ENCODE measurements at places on chromosomes 2 and 18. TPM values are rescaled to one million over a fixed set of nuclear protein-coding genes. Genes with fewer than 3 reads are reported as not detected.
A peak's percentile ranks its signal among the peaks of the same experiment; 100 is the strongest.

The HOXD11 gene
- total RNA-seq, result not detected

DNA sequence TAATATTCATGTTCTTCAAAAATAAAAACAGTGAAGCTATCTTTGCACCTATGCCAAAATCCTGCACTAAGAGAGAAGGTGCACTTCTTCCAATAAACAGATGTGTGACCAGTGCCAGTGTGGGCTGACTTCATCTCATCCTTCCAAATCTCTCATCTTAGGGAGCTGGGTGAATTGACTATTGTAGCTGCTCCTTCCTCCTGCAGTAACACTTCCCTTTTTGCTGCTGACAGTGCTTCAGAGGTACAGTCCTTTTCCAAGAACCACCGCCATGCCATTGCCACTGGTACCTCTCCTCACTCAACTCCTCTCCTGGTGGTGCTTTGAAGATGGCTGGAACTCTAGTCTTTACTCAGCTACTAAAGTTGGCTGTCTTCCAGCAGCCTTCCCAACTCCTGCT, 42.1 kb upstream of the ARHGAP25 start:
- no peak for ATAC-seq

The FZD7 gene
- 1.6 TPM for total RNA-seq

DNA sequence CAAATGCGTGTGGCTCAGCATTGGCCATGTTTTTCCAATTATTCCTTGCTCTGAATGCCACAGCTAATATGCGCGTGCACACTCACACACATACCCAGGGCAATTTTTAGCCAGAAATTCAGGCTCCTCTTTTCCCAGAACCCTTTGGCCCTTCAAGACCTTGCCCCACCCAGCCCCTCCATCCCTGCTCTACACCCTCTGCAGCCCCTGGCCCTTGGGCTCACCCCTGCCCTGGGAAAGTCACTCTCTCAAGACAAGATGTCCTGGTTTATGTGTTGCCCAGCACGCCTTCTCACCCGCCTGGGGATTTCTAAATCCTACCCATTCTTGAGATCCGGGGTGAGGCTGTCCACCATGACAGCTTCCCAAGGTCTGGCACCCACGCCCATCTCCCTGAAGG, 319.7 kb downstream of the CYP26B1 start:
- no peak for ATAC-seq

- no peak for ATAC-seq
Measured at GRCh38 chr2:43068631-43069517, 157.5 kb downstream of the ZFP36L2 start.

GRCh38 chr2:98704499-98705332, 26.2 kb downstream of the MGAT4A start:
- ATAC-seq, result peak; percentile 23

The SERPINB4 gene
- not detected for total RNA-seq

The TSPYL6 gene
- total RNA-seq, result not detected

- no peak for ATAC-seq
Measured at GRCh38 chr18:10207682-10208345, 246.6 kb upstream of the APCDD1 start.

The FASTKD2 gene
- 24.3 TPM for total RNA-seq

The MRPS5 gene
- total RNA-seq, result 93.9 TPM

GRCh38 chr2:46438794-46439193, 40.6 kb upstream of the TMEM247 start:
- ATAC-seq, result no peak

DNA sequence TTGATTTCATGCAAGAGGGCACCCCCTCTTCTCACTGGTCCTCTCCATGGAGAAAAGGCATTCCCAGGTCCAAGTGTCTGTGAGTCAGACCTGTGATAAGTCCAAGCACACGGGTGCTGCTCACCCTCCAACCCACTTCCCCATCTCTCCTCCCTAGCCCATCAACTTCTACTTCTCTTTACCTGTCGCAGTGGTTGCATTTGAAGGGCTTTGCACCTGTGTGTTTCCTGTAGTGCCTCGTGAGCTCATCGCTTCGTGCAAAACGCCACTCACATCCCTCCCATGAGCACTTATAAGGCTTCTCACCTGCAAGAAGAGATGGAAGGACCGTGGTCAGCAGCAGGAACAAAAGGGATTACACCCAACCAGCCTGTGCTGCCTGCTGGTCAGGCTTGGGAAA, 77.5 kb downstream of the KLF7 start:
- ATAC-seq, result no peak

GRCh38 chr2:219327719-219328118, 4.8 kb downstream of the RESP18 start:
- no peak for ATAC-seq

- ATAC-seq, result no peak
Measured at GRCh38 chr2:85010404-85010803, 39.4 kb downstream of the KCMF1 start.

- no peak for ATAC-seq
Measured at GRCh38 chr18:26480897-26481795, 67.2 kb downstream of the KCTD1 start.

GRCh38 chr2:216109962-216110614, 940 bp downstream of the XRCC5 start:
- no peak for ATAC-seq

- ATAC-seq, result no peak
Measured at GRCh38 chr2:189618197-189618596, 37.6 kb upstream of the SLC40A1 start.

DNA sequence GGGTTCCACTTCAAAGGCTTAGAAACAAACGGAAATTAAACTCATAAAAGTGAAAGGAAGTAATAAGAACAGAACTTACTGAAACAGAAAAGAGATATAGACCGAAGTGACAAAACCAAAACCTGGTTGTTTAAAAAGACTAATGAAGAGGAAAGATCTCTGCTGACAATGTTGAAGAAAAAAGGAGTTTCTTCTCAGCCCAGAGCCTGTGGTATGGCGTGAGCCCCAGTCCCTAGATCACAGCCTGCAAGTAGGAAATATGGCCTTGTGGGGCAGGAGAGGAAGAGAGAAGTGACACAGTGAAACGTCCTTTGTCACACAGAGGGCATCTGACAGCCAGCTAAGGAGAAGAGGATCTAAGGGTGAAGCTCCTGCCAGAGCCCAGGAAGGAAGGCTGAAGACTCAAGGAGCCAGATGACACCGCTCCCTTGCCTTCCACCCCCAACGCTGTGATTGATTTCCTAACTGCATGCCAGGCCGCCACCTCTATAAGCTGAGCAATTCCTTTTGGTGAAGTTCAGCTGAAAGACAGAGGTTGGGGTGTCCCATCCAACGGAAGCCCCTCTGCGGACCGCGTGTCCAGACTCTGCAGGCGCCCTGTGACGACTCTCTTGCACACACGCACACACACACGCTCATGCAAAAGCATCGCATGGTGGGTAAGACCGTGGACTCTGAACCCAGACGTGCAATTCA, 141.1 kb downstream of the HDAC4 start:
- peak; percentile 65 for ATAC-seq

DNA sequence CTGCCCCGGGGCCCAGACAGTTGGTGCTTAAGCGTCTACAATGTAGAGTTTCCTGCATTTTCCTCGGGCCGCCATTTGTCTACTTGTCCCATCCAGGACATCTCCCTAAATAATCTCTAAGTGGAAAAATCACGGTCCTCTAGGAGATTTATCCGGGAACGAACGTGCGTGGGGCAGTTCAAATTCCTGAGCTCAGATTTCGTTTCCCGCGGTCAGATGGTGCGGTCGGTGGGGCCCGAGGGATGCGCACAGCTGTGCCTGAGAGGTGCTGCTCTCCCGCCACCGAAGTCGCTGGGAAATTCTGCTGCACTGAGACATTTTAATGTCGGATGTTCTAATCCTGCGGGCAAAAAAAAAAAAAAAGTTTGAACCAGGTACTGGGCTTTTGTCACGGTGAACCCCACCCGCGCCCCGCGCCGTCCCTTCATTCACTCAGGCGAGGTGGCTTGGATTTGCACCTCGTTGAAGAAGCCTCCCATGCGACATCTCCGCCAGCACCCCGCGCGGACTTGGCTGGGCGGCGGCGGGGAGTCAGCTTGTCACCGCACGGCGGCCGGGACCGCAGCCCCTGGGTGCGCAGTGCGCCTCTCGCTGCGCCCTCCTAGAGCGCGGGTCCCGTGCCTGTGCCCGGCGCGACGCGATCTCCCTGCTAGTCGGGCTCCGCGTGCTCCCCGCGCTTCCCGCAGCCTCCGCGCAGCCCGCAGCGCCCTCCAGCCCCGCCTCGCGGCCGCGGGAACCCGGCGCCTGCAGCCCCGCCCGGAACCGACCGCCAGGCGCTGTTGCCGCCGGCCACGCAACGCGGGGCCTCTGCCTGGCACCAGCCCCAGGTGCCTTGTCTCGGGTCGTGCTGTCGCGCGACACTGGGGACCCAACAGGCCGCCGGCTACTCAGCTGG, 191.9 kb upstream of the TCF4 start:
- no peak for ATAC-seq

The GPR35 gene
- 4.4 TPM for total RNA-seq

- no peak for ATAC-seq
Measured at GRCh38 chr2:205948883-205949282, 137.1 kb downstream of the INO80D start.

The OTOS gene
- not detected for total RNA-seq

DNA sequence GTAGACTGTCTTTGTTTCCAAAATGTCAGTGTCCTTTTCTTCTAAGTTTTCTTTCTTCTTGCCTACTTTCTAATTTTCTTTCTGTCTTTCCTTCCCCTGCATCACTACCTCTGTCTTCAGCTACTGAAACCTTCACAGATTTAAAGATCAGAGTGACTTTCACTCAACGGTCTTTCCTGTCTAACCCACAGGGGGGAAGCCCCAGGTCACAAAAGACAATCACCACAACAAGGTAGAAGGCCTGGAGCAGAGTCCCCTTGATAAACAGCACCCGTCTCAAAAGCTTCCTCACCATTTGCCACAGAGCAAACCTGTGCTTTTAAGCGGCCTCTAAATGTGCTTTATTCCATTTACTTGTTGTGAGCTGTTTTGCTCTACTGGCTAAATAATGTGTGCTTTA, 665.4 kb downstream of the BCL11A start:
- peak; percentile 77 for ATAC-seq

DNA sequence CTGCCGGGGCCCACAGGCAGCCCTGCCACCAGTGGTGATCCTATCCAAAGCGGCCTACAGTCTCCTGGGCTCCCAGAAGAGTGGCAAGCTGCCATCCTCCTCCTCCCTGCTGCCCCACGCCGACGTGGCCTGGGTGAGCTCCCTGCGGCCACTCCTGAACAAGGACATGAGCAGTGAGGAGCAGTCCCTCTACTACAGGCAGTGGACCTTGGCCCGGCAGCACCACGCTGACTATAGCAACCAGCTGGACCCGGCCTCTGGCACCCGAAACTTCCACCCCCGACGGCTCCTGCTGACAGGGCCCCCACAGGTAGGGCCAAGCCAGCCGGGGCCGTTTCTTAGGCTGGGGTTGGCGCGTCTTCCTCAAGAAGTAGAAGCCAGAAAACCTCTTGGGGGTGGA, 100.5 kb downstream of the ESCO1 start:
- no peak for ATAC-seq

The CPO gene
- not detected for total RNA-seq

DNA sequence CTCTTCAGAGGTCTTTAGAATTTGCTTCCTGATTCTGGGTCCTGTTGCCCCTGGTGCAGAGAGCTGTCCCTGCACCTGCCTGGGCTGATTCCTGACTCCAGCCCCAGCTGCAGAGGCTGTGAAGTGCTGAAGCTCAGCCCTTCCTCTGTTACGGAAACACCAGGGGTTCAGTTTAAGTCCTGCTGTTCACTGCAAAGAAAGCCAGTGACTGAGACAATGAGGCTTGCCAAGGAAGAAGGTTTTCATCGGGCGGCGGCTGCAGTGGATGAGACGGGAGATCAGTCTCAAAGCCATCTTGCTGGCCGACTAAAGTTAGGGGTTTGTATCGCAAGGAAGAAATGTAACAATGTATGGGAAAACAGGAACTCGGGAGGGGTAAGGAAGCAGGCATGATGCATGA, 142.4 kb upstream of the ZNF236 start:
- no peak for ATAC-seq

DNA sequence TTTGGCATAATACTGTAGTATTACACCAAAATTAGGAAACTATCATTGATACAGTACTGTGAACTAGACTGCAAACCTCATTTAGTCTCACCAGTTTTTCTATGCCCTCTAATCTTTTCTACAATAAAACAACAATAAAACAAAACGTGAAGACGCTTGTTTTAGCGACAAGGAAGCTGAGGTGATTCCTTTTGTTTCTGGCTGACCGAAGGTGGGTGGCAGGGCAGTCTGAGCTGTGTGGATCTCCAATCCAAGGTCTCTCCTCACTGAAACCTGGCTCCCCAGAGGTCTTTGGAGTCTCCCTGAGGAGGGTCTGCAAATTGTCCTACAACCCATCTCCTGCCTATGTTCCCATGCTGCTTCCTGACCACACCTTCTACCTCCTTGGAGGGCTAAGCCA, 59.3 kb downstream of the ARMC9 start:
- no peak for ATAC-seq

DNA sequence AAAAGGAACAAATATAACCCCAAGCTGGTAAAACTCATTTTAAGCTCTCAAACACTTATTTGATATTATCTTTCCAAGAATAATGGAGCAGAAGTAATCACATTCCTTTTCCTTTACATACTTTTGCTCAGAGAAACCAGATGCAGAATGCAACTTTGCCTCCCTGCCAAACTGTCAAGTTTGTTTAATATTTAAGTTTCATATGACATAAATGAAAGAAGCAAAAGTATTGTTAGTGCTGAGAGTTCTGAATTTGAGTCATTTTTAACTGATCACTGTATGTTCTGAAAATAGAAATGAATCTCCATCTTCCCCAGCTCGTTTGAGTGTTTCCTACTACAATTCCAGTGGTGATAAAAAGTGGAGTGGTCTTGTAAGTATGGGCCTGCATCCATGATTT, 423.4 kb downstream of the PID1 start:
- no peak for ATAC-seq

DNA sequence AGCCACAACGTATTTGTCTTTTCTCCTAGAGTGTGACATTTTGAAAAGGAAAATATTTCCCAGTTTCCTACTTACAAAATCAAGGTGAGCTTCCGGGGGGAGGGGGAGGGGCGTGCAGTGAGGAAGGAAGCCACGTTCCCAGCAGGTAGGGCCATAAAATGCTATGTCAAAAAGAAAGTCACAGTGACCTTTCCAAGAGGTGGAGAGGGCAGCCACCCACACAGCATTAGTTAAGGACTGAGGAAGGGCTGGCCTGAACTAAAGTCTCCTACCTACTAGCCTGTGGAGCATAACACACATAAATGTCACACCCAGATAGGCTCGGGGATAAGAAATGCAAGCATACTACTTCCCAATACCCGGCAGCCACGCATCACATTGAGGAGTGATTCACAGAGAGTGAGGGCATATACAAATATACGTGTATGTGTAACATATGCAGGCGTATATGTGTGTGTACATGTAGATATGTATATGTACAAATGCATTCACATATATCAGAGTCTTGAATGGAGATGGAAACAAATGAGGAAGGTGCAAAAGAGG, 191.1 kb downstream of the STK39 start:
- no peak for ATAC-seq

The CDH19 gene
- not detected for total RNA-seq
